ENCODE measurements at places on chromosomes 1 and 21.

- peak; percentile 86 for DNase-seq
These were observed 35.4 kb downstream of the PTPRU start for GRCh38 chr1:29271724-29272123.

DNA sequence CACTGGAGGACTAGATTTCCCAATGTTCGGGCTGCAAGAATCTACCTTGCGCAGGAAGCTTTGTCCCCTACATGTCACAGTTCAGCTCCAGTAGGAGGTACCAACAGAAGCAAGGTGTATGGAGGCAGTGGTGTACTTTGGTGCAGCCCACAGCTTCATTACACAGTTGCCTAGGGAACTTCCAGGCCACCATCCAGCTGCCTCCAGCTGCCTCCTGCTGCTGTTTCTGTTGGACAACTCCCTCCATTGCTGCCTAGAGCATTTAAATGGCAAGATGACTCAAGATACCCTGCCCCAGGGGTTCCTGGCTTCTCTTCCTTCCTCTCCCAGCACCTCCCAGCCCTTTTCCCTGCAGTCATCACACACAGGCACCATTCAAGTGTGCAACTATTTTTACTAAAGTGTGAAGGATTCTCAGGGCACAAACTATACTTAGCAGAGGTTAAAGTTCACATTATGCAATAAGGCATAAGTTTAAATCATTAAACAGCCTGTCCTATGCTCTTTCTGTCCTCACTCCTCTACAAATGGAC, 39.0 kb upstream of the ATP1A1 start:
- peak; percentile 39 for DNase-seq

GRCh38 chr21:19565587-19565986, 1162.0 kb upstream of the TMPRSS15 start:
- no peak for DNase-seq

- no peak for DNase-seq
These were observed 95.0 kb downstream of the AJAP1 start for GRCh38 chr1:4749406-4749805.

GRCh38 chr21:42534421-42535378, 21.0 kb downstream of the SLC37A1 start:
- DNase-seq, result no peak

DNA sequence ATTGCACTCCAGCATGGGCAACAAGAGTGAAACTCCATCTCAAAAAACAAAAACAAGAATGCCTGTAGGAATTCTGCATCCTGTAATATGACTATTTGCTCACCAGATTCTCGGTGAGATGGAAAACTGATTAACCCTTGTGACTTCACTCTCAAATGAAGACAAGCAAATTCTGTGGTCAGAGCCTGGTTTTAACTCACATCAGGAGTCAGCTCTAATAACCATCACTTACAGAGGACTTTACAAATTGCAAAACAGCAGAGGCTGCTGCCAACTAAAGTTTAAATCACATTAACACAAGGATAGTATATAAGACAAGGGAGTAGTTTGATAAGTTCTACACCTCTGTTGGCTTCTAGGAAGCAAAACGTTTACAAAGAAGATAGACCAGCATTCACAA, 35.7 kb upstream of the FAM163A start:
- no peak for DNase-seq

DNA sequence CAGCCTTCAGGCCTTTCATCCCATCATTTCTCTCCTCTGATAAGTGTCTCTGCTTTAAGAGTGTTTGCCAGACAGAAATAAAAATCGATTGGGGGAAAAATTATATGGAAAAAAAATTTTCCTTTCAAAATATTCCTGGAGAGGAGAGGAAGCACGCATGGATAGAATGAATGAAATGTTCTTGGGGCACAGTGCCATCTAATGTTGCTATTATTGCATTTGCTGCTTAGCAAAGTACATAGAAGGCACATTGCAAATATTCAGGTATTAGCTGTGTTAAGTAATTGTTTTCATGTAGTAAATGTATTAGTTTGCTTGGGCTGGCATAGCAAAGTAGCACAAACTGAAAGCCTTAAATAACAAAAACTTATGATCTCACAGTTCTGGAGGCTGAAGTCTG, 18.1 kb downstream of the B3GALT5 start:
- DNase-seq, result peak; percentile 32

DNA sequence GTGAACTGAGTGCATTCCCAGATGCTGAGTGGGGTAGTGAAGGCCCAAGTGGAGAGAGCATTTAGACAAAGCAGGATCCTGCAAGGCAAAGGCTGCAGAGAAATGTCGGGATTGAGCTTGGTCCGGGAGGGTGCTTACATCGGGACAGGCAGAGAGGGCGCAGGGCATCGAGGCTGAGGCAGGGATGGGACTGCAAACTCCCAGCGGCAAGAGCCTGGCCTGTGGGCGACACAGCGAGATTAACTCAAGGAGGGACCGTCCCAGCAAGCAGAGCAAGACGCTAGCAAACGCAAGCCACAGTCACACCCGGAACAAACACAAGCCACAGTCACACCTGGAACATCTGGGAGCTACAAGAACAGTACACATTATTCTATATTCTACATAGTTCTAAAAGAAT, 537.5 kb downstream of the KIF26B start:
- no peak for DNase-seq

DNA sequence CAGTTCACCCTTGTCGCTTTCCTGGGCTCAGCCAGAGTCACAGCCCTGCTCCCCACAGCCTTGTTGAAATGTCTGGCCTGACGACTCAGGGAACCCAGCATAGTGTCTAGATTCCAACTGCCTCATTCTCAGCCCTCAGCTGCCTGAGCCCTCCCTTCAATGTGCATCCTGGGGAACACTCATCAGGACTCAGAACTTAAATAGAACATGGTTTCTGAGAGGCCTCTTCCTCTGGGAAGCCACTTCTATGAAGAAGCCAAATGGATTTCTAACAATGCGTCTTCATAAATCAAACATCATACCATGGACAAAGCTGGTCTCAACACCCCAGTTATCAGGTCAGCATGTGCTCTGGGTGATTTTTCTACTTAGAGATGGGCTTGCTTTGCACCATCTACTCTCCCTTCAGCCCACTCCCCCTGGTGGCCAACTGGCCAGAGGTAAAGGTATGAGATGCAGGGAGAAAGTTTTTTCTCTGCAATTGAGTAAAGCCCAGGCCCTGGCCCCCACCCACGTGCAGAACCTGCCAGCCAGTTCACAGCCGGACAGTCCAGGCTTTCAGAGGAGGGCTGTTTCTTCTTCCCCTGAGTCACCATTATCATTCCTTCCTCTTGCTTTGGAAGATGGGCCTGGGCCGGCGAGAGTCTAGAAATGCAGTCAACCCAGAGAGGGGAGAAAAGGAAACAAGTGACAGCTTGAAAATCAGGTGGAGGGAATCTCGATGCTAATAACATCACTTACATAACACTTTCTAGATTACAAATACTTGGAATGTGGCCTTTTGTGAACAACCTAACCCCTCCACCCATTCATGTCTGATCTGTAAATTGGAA, 32.1 kb downstream of the CD244 start:
- DNase-seq, result peak; percentile 38

DNA sequence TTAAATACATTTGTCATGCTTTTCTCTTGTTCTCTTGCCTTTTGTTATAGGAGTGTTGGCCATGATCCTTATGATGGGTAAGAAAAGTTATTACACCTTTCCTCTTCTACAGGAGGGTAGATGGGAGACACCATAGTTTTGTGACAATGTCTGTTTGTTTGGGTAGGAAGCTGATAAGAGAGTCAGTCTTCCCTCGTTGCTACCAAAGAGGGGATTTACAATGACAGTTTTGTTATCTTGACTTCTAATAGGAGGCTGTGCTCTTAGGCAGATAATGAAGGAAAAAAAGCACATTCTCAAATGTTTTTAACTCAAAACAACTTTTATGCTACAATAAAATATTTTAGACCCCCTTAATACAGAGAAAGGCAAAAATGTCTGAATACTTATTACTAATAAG, 48.0 kb upstream of the WLS start:
- DNase-seq, result no peak

GRCh38 chr1:60903591-60903990, 178.8 kb upstream of the NFIA start:
- no peak for DNase-seq

GRCh38 chr1:150537732-150538684, 11.2 kb upstream of the ADAMTSL4 start:
- peak; percentile 94 for DNase-seq

DNA sequence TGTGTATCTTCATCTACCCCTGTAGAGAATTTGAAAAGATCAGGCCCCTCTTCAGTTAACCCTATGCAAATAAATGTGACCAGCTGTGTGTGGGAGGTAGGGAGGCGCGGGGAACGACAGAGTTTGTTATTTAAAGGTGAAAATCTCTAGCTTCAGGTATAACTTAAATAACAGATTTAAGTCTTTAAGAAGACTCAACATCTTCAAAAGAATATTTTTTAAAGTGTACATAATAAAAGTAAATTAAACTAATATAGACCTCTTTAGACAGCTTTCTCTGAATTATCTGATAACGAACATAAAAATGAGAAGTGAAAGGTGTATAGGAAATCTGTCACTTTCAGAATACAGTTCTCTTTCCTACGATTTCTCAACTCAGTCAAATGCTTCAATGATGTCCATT, 16.0 kb downstream of the ANGPTL3 start:
- DNase-seq, result no peak

- no peak for DNase-seq
These were observed 5.6 kb downstream of the JAK1 start for GRCh38 chr1:64960731-64961130.

DNA sequence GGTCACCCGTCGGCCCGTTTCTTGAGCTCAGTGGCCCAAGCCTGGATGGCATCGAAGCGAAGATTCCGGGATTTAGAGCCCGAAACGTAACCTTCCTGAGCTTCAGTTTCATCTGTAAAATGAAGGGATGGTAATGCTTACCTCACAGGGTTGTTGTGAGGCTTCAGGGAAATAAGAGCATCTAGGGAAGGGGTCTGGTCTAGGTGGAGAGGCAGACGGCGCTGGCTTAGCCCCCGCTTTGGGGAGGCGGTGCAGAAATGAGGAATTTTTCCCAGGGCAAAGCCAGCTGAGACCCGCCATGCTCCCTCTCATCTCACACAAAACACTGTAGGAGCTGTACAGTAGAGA, 717 bp upstream of the MYCL start:
- no peak for DNase-seq

DNA sequence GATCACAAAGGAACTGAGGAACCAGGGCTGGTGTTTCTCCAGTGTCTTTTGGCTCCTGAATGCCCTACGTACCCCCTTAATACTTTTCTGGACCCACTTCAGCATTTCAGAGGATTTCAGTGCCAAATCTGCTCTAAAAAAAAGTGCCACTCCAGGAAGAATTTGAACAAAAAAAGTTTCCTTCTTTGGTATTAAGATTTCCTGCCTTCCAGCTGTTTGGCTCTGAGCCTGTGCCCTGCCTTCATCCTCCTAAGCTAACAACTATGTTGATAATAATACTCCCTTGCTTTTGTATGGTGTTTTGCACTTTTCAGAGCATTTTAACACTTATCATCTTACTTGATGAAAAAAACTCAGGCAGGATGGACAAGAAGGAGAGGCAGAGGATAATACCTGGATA, 11.0 kb upstream of the RIMS3 start:
- DNase-seq, result no peak

- DNase-seq, result peak; percentile 77
These were observed 122.9 kb upstream of the KRTAP19-8 start for GRCh38 chr21:31161157-31161556.

DNA sequence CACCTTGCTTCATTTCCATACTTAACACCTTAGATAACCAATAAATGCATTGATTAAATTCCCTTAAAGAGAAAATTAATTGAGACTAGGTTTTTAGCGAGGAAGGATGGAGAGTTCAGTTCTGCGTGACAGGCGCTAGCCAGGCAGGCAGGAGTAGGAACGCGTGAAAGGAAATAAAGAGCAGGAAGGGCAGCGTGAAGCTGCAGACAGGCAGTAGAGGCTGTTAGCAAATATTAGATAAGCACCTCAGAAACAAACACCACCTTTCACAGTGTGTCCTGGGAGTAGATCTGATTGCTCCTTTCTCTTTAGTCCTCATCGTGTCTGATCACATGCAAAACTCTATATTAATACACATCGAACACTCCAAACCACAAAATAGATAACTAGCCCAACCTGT, 282.7 kb upstream of the ADGRL2 start:
- no peak for DNase-seq

DNA sequence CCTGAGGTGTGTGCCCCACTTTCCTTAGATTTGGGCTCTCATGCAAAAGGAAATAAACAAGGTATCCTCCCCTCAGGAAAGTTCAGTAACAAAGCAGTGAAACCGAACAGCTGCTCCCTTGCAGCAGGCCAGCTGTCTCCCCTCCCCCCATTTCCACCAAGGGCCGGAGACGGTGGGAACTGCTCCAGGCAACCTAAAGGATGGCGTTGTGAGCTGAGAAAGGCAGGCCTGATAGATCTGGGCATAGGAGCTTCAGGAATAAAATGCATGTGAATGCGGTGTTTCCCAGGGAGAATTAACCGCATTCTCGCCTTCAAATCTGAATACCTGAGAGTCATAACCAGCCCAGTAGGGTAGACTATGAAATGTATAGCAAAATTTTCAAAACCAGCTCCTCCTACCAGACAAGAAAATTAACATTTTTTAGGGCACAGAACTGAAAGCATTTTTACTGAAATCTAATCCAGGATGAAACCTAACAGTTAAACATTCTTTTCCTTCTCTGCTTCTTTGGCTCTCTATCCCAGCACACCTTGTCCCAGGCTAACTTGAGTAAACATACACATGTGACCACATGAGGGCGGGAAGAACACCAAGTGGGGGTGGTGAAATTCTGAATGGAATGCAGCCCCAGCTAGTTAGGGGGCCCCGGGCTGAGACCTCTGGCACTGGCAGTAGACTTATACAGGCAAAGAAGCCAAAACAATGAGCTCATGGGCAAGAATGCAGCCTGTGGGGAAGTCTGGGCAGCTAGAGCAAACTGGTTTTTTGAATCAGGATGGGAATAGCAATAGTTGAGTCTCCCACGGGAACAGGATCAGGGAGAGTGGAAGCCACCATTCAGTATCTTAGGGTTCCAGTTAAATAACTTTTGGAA, 11.5 kb downstream of the MCL1 start:
- DNase-seq, result peak; percentile 98

GRCh38 chr1:93980320-93981273, 71.4 kb upstream of the GCLM start:
- DNase-seq, result peak; percentile 80

DNA sequence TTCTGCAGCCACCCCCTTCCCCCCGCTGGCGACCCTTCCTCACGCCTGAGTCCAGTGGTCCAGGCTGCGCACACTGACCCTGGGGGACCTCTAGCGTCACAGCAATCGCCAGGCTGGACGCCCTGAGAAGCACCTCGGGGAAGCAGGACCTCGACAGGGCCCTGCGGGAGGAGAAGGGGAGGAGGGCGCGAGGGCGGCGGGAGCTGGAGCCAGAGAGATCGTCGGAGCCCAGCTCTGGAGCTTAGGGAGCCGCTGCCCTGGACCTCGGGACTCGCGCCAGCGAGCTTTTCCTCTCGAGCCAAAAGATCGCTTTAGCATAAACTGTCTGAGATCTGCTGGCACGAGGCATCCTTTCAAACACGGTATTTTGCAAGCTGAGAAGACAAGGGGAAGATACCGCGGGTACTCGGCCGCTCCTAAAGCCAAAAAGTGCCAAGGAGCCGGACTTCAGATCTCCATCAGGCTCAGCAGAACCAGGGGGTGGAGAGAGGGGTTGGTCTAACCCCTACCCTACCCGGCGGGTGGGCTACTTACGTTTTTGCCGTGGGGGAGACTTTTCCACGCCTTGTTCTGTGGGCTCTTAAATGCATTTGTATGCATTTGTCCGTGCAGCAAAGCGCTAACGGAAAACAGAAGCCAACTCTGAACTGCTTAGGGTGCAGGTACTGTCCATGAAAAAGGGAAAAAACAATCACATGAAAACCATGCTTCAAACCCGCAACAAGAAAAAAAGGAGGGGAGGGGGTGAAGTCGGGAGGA, 586 bp downstream of the COL24A1 start:
- peak; percentile 36 for DNase-seq

GRCh38 chr1:47793563-47793962, 203.6 kb downstream of the TRABD2B start:
- DNase-seq, result no peak

Measured in fibroblast of skin of back (primary cell).